ENCODE measurements at places on chromosomes 5 and 9.

DNA sequence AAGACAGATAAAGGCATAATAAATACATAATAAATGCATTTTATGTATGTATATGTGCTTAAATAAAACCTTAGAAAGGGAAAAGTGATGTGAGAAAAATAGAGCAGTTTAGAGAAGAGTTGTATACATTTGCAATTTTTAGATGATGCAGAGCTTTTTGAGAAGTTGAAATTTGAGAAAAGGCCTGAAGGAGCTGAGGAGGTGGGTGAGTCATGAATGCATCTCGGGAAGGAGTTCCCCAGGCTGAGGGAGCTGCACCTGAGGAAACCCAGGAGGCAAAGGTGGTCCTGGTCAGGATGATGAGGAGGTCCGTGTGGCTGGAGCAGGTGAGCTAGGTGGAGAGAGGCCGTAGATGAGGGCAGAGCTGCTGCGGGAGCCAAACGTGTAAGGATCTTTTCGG is 17.4 kb upstream of the CD180 start:
- no peak for DNase-seq

- DNase-seq, result no peak
These were observed 88.3 kb downstream of the NSUN2 start for GRCh38 chr5:6544561-6544935.

GRCh38 chr5:43161244-43161643 is 30.8 kb upstream of the NIM1K start:
- no peak for DNase-seq

DNA sequence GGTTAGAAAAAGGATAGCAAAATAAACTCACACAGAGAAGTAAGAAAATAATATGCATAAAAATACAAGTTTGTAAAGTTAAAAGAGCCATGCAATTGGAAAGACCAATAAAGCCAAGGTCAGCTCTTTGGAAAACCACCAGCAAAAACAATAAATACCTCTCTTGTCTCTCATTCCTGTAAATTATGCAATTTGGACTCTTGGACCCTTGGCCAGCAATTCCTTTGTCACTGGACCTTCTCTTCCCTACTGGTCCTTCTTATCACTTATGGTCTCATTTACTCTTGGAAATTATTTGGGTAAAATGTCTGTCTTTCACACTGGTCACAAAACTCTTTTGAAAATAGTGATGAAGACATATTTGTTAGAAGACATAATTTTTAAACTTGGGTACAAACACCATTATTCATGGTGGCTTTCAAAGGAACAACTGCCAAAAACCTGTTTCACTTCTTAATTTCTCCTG is 379.5 kb downstream of the TMEM232 start:
- no peak for DNase-seq

- DNase-seq, result no peak
These were observed 96.1 kb downstream of the ZNF462 start for GRCh38 chr9:106958955-106959657.

DNA sequence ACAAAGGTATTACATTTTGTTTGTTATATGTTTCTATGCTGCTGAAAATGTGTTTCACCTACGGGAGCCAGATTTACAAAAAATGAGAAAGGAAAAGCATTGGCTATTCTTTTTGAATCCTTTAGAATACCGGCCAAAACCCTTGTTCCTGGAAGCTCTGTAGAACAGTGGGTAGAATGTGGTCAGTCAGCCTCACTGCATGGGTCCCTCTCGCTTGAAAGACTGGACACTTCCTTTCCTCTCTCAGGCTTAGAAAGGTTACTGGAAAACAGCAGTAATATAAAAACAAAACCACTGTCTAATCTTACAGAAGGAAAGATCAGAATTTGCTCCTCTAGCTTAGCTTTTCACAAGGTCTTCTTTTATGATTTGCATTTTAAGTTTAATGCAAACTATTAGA is 45.1 kb downstream of the OSTF1 start:
- no peak for DNase-seq

DNA sequence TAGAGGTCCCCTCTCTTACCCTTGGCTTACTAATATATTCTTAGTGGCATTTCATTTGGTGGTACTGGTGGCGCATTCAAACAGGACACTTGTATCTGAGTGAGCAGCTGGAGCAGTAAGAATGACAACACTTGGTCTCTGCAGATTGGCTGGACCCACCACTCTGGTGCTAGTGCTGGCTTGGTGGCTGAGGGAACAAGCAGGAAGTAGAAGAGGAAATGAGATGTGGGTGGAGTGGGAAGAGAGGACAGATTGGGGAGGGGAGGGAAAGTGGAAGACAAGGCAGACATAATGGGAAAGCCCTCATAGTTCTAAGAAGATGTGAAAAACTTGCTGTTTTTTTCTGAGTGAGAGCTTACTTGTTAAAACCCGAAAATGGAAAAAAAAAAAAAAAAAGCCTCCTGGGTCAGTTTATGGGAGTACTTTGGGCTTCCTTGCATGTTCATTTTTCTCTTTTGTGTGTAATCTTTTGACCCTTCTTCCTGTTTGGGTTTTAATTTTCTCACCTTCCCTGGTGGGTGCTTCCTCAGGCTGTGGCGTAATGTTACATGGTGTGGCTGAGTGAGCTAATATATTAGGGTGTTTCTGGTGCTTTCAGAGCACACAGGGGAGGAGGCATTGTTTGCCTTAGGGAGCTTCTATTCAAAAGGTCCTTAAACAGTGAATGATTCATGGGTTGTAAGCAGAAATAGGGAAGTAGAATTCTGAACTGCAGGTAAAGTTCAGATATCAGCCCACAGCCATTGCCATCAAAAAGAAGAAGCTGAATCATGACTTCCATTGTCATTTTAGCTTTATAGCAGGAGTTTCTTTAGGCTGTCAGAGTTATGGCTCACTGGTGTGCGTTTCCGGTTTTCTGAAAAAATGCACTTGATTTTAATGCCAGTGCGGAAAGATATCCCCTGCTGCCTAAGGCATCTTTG is 52.3 kb downstream of the TLE4 start:
- peak; percentile 11 for DNase-seq

GRCh38 chr5:14439087-14439871 is 142.3 kb upstream of the OTULINL start:
- DNase-seq, result no peak

- no peak for DNase-seq
These were observed 19.1 kb downstream of the EEIG1 start for GRCh38 chr9:127961613-127962155.
